Activated B cell treated with CpG ODN at 0.5 μM for 24 hours (primary cell): ENCODE measurements at places on chromosomes 6 and 20. TPM values are rescaled to one million over a fixed set of nuclear protein-coding genes. Genes with fewer than 3 reads are reported as not detected.

DACT2 gene
- not detected in 2 replicates for total RNA-seq

CHMP4B gene
- total RNA-seq: 116 and 121 TPM in 2 replicates

ZBP1 gene
- 16.5 and 17.8 TPM in 2 replicates for total RNA-seq

DNMT3B gene
- total RNA-seq: 0.20 and 0.32 TPM in 2 replicates

DNA sequence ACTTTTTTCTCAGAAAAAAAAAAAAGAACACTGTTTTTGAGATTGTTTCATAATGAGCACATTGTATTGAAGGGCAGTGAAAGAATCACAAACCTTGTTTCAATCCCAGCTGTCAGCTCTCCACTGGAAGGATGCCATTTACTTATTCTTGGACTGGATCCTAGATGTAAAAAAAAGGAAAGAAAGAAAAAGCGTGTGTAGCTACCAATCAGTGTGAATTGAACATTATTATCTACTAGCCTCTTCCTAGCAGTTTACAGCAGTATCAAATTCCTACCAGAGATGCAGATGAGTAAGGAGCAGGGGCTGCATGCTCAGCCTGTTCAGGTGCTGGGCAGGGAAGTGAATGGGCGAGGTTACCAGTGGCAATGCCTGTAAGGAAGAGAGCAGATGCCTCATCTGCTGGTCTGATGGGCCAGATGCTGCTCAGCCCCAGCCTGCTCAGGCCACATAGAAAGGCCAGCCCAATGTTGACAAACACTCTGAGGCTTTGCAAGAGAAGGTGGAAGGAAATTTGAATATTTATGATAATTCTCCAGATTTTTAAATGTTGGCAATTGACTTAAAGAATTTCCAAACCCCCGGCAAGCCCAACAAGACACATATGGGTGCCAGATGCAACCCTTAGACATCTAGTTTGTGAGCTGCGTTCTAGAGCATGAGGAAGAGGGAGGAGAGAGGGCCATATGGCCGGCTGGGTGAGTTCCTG, 189.5 kb downstream of the IBTK start:
- no peak for DNase-seq

- DNase-seq: no peak
These were observed 124.1 kb downstream of the PHF3 start for GRCh38 chr6:63759605-63760105.

- DNase-seq: no peak
These were observed 72.3 kb downstream of the GRM4 start for GRCh38 chr6:34073540-34073939.

DNA sequence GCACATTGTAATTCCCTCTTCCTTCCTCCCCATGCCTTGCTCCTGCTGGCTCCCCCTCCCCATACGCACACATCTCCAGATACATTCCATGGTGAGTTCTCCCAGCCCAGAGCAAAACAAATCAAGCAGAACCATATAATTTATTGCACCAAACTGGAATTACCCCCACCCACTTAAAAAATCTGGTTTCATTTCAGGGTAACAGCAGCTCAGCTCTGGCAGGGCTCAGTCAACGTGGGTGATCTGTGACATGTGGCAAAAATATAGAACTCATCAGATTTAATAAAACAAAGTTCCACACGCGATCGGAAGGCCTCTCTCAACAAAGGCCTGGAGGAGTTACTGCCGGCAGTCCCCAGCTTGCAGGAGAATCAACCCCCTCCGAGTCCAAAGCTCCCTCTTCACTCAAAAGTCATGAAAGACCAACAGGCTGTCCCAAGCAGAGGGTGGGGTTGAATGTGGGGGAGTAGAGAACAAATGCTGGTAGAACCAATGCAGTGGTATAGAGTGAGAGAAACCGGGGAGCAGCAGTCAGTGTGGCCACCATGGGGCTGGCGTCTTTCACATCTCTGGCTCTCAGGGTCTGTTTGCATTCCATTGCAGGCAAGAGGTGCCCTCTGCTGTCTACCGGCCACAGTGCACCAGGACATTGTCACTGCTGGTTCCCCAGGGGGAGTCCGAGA, 323.3 kb upstream of the NT5E start:
- DNase-seq: no peak

- DNase-seq: no peak
These were observed 1.3 kb upstream of the SLC35D3 start for GRCh38 chr6:136920671-136921380.

GRCh38 chr20:10075606-10076005, 40.8 kb downstream of the ANKEF1 start:
- no peak for DNase-seq

GRCh38 chr6:40376113-40376650, 211.0 kb downstream of the LRFN2 start:
- no peak for DNase-seq

DNA sequence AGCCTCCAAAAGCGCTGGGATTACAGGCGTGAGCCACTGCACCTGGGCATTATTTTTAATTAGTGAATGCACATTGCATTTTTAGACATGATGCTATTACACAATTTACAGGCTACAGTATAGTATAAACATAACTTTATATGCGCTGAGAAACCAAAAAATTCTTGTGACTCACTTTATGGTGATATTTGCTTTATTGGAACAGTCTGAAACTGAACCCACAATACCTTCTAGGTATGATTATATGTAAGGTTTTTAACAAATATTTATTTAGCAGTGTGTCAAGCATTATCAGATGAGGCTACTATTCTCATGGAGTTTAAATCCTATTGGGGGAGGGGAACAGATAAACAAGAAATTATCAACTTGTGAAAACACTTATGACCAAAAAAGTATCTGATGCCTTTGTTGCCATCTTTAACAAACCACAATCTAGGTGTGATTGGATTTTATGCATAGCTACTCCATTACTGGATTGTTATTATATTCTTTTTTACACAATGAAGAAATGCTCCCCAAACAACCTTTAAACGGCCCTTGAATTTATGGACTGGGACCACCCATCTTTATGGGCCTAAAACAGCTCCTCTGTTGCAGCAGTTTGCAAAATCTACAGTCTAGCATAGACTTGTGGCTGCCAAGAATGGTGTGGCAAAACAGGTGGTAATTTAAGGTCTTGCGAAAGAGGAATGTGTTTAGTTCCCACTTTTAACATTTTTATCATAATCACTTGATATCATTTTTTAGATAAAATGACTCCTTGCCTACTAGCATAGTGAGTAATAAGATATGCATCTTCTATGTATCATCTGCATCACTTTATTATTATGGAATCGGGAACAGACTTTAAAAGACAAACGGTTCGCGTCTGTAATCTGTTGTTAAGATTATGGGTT, 159.2 kb upstream of the C6orf118 start:
- no peak for DNase-seq
